ENCODE measurements at places on chromosomes 7 and 10. TPM values are rescaled to one million over a fixed set of nuclear protein-coding genes. Genes with fewer than 3 reads are reported as not detected.

DNA sequence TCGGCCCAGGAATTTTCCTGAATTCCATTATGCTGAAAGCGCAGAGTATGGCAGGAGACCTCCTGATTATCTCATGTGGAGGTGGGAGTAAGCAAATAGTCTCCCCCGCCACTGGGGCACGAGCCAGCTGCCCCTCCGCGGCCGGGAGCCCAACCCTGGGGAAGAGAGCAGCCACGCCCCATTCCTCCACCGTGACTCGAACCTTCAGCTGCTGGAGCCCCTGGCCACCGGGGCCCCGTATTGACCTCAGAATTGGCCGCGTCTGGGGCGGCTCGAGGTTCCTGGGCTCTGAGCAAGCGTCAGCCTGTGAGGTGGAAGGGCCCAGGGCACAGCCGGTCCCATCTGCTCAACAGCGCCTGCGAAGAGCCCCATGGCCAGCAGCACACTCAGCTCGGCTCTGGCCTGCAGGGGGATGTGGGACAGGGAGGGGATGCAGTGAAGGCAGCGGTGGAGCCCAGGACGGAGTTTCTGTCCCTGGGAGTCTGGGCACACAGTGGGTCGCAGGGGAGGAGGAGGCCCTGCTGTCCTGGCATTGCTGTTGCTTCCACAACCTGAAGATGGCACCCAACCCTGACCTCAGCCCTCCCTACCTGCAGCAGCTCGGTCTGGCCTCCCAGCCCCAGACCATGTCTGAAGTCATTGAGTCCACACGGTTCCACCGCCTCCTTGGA is 97.8 kb downstream of the CHST15 start:
- DNase-seq = no peak

DNA sequence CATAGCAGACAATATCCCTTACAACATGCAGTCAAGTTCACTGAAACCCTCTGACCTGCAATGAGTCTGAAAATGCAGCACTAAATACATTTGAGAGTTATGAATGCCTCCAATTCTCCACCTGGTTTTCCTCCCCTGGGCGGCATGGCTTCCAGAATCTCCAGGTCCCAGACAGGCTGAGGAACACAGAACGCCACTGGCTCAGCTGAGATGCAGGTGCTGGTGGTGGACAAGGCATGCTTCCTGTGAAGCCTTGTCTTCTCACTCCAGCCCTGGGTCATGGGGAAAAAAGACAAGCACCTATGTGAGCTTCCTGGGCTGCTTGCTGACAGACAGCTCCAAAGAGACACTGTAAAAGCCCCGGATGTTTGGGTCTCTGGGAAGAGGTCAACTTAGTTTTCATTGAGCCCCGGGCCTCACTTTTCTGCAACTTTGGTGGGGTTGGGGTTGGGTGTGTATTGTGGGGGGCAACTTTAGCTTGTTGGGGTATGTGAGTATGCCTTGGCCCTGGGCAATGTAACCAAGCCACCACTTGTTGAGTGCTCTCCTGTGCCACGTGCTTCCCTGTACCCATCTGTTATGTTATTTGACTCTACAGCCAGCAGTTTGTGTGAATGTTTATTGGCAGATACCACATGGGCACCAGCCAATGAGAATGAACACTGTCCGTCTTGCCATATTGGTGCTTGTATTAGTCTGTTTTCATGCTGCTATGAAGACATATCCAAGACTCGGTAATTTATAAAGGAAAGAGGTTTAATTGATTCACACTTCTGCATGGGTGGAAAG is 127.8 kb downstream of the EMX2 start:
- no peak for DNase-seq

FOXP2 gene
- total RNA-seq = 6.7 TPM

DNA sequence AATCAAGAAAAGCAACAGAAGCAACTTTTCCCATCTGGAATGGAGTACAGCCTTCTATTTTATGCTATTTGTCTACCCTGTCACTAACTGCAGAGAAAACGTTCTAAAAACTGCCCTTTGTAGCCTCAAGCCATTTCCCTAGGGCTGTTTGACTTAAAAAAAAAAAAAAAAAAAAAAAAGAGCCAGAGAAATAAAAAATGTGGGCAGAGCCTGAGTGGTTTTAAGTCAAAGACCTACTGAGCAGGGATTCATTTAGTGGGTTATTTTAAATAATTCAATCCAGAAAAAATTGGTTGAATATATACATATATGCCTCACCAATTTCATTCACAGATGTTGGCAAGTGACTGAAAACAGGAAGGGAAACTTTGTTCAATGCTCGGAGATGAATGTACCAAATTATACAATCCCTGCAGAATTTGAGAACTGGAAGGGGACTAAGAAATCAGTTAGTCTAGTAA is 75.2 kb downstream of the PPP1R3C start:
- DNase-seq = no peak

DNA sequence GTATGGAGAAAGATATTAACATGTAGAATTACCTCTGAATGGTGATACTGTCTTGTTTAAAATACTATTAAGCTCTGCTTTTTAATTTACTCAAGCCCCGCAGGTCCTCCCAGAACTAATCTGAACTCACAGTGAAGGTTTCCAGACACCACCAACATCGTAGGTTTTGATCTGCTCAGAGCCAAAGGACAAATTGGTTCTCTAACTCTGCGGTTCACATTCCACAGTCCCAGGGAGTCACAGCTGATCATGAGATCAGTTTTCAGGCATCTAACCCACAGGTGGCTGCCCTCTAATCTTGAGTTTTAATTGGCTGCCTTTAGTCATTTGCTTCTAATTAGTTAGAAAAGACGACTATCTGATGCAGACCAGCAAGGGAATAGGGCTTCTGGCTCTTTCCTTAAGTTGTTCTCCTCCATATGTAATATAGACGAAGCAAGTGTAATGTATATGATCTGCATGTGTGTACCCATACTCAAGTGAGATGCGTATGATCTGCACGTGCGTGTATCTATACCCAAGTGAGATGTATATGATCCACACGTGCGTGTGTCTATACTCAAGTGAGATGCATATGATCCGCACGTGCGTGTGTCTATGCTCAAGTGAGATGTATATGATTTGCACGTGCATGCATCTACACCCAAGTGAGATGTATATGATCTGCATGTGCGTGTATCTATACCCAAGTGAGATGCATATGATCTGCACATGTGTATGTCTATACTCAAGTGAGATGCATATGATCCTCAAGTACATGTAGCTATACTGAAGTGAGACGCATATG is 331.5 kb upstream of the NPVF start:
- no peak for DNase-seq

Data from esophagus squamous epithelium (tissue), 5 donors.